Cortex of kidney (tissue), 1 donor: ENCODE measurements at places on chromosomes 7 and 10.

DNA sequence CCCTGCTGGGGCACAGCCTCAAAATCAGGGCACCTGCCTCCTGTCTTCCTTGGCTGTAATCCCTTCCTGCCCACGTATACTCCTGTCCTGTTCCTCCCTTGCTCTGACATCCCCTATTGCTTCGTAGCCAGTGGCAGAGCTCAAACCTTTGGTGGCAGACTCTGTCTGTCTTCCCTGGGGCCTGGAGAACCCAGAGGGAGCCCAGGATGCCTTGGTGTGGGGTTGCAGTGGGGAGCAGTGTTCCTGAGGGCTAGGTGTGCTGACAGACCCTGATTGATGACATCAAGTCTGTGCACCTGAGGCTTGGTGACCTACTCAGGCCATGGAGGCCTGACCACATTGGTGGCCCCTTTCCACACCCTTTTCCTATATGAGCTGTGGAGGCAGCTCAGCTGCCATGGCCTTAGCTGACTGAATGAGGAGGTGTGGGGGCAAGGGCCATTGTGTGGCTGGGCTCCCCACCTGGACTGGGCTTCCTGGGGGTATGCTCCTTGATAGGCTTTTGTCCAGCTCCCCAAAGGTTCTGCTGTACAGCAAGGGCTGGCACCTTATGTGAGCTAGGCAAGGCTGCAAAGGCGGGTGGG, 5.4 kb upstream of the GCK start:
- no peak for DNase-seq

GRCh38 chr7:148793590-148793989, 90.5 kb downstream of the EZH2 start:
- DNase-seq: no peak

DNA sequence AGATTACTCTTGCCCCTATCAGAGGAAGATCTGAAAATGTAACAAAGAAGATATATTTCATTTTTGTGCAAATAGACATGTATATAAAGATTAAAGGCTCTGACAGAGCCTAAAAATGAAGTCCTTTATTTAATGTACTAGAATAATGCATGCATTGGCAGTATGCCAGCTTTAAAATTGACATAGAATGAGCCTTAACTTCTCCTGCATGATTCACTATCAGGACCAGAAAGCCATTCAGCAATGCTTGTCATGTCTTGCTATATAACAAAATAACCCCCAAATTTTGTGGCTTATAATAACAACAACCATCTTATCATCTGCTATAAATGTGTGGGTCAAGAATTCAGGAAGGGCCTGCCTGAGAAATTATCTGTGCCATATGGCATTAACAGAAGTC, 411.9 kb downstream of the GRM8 start:
- DNase-seq: no peak

DNA sequence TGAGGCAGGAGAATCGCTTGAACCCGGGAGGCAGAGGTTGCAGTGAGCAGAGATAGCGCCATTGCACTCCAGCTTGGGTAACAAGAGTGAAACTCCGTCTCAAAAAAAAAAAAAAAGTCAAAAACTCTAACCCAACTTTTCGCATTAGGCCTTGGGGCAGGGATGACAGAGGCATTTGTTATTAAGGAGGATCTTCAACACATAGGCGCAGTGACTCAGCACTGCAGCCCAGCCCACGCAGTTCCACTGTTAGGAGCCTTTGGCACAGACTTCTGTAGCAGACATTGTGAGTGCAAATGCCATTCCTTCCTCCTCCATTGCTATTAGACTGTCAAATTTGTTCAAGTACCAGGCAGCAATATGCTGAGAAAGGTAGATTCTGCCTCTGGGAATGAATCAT, 43.1 kb upstream of the KLHL7 start:
- no peak for DNase-seq

GRCh38 chr7:51340936-51341335, 24.3 kb upstream of the COBL start:
- no peak for DNase-seq

- DNase-seq: no peak
Observed at GRCh38 chr7:33806298-33807154, 98.8 kb upstream of the BMPER start.

DNA sequence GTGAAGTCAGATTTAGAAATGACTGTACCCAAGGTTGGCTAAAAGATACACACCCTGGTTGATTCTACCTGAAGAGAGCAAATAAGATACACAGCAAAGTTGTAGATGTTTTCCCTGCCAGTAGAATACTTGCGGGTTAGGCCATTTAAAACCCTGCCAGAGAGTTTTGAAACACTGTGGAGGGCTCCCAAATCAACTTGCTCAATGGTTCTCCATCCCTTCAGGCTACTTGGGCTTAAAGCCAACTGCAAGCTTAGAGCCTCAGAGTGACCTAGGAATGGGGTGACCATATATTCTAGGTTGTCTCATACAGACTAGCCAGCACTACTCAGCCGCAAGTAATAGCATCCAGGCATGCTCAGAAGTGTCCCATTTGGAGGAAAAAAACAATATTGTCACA, 10.0 kb downstream of the CAV1 start:
- DNase-seq: no peak

GRCh38 chr10:3053155-3053554, 14.2 kb upstream of the PFKP start:
- DNase-seq: no peak

DNA sequence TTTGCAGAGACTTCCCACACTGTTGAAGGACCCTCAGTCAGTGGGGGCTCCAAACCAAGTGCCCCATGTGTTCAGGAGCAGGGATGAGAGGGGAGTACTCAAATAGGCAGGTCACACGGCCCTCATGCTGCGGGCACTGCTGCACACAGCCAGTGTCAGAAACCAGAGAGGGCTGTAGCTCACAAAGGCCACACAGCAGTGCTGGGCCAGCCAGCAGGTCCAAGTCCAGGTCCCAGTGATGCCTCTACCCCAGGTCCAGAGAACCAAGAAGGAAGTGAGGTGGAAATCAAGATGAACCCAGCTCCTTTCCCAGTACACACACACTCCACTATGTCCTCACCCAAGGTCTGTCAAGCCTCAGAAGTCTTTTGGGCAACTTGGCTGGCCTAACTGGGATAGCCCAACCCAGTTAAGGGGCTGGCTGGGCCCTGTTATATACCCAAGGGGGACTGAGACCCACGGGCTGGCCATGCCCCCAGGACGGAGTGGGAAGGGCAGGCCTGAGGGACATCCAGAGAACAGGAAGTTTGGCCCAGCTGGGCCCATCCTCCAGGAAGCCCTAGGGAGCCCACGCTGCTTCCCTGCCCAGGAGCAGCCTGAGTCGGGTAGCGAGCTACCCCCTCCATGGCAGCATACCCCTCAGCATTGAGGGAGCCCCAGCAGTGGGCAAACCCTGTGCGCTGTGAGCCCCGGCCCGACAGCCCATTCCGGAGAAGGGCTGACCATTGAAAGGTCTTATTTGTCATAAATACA, 24.3 kb downstream of the GRID1 start:
- no peak for DNase-seq

DNA sequence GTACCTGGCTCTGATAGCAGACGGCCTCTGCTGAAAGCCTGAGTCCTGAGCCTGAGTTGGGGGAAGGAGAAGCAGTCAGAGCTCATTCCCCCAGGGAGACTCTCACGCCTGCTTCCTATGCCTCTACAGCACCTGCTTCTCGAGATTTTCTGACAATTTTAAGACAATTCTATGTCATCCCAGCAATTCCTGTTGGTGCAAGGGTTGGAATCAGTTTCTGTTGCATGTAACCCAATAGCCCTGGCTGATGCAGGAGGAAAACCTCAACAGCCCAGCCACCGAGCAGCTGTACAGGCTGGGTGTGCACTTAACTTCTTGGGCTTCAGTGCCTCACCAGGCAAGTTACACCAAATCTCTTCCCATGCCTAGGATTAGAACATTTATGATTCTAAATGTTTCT, 134.7 kb downstream of the GLI3 start:
- no peak for DNase-seq

DNA sequence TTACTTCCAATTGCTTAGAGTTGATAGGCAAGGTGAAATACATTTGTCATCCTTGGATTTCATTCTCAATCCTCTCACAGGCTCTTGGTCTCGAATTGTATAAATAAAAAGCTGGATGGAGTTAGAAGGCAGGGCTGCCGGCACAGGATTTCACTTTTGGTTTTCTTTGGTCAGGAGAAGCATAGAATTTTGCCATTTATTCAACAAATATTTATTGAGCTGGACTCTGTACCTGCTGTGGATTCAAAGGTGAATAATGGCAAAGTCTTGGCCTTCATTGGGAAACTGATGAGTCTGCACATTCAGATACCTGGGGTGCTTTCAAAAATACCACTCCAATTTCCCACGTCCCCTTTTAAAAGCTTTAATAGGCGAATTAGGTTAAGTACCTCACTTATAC, 49.7 kb downstream of the PDK4 start:
- DNase-seq: no peak

DNA sequence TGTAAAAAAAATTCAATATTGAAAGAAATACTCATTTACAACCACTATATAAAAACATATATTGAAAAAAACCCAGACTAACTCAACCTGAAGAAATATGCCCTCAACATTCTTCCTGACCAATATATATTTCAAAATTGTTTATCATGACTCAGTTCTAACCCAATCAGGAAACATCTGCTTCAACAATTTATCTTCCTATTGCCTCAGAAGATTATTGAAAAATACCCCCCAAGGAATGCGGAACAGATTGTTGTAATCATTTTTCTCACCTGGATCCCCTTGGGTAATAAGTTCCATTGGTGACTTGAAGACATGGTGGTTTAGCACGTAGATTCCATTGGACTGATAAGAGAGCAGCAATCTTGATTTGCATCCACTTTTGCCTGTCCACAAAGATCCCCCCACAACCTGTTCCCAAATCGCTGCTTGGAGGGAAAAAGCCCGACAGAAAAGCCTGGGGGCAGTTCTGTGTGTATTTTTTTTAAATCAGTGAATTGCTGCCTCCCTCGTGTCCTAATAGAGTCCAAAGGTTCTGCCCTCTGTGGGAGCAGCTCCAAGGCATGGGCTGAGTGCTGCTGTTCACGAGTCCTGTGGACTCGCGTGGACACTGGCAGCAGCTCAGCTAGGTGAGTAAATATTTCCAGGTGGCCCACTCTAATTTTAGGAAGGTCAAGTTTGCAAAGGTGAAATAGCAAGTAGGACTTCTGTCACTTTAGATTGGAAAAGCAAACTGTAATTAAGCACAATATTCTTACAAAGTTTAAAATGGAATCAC, 5.9 kb upstream of the INHBA start:
- DNase-seq: no peak

GRCh38 chr10:119521443-119522204, 20.9 kb downstream of the RGS10 start:
- no peak for DNase-seq

GRCh38 chr7:134856691-134857090, 77.3 kb downstream of the CALD1 start:
- DNase-seq: no peak

GRCh38 chr10:73205890-73206289, 38.0 kb downstream of the FAM149B1 start:
- no peak for DNase-seq
